ENCODE measurements at places on chromosomes 13 and 19. TPM values are rescaled to one million over a fixed set of nuclear protein-coding genes. Genes with fewer than 3 reads are reported as not detected.
A peak's percentile ranks its signal among the peaks of the same experiment; 100 is the strongest.

Gene HCN2
- 0.48 TPM for total RNA-seq

Gene SYMPK
- 42.9 TPM for total RNA-seq

DNA sequence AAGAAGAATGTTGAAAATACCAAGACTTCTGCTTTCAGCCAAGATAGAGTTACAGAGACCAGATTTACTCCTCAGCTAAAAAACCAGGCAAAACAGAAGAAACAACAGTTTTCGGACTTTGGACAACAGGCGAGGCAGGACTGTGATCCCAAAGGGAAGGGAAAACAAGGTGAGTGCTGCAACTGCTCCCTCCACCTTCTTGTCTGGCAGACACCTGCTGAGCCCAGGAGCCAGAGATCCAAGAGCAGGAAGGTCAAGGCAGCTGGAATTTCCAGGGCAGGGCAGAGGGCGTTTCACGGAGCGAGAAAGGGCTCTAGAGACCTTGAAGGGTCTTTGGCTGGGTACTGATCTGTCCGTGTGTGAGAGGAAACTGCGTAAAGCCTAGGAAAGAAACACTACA lies 32.9 kb upstream of the SLC7A9 start:
- ATAC-seq: no peak

Gene TNFRSF19
- total RNA-seq: 13.1 TPM

Gene CGB3
- not detected for total RNA-seq

- ATAC-seq: peak; percentile 57
Observed at GRCh38 chr13:20969182-20969581, 66.6 kb upstream of the XPO4 start.

DNA sequence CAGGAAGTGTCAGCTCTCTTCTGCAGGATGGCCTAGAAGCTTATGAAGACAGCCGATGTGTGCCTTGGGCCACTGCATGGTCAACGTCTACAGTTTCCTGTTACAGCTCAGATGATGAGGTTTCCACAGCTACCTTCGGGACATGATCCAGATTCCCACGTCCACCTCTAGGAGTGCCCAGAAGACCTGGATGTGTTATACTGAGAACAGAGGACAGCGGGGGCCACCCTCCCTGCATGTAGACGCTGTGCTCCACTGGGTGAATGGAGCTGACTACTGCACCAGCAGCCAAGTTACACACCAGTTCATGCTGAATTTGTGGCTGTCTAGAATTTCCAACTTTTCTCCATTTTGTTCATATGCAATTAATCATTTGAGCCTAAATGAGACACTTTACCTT lies 78.5 kb upstream of the MTIF3 start:
- no peak for ATAC-seq

DNA sequence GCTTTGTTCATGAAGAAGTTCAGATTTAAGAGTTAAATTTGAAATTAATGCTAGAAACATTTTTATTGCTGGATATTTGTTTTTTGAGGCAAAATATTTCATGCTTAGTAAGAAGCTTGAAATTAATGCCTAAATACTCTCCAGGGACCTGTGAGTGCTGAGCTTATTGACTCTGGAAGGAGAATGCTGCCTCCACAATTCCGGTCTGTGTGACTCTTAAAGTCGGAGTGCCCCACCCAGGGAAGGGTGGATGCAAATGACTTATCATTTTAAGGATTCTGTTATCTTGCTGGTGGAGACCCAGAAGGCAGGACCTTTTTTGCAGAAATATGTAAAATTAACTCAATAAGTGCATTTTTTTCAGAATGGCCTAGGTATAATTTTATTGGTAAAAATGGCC lies 143.8 kb upstream of the RXFP2 start:
- ATAC-seq: no peak

DNA sequence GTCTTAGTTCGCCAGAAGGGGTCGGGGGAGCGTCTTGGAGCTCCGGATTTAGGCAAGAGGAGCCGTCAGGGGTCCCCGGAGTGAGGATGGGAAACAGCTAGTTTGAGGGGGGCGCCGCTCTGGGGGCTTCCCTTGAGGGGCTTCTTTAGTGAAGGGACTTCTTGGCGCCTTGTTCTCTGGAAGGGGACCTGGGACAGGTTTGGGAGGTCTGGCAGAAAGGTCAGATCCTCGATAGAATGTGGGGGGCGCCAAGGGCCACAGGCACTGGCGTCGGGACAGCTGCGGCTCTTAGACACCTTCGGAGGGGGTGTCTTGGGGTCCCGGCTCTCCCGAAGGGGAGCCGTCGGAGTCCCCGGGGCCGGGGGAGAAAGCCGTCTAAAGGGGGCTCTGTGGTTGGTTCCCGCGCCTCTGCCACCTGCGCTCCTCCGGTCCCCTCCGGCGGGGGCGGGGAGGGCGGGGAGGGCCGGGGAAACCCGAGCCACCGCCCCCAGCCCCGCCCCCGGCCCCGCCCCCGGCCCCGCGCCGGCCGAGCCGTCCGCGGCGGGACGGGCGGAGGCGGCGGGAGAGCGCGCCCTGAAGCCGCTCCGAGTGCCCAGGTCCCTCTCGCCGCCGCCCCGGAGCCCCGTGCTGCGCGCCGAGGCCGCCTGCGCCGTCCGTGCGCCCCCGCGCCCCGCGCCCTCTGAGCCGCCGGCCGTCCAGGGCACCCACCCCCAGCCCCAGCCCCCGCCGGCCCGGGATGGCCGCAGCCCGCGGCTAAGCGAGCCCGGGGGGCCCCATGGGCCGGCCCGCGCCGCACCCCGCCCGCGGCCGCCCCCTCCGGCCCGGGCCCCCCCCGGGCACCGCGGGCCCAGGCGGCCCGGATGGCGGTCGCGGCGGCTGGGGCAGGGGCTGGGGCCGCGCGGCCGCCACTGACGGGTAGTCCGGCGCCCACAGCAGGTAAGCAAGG lies at the start of gene NRTN:
Gene NRTN, plus strand, starts transcription at position 552 of the 946 bp plus-strand sequence. CDS start 19,099 bp downstream, outside the sequence.
- peak; percentile 7 for ATAC-seq

Gene TNFSF9
- total RNA-seq: 4.7 TPM

GRCh38 chr19:8212916-8213315 lies 3.7 kb downstream of the CERS4 start:
- ATAC-seq: no peak
